ENCODE measurements at places on chromosomes 7 and 10.

GRCh38 chr7:77351539-77352004 lies 64.6 kb downstream of the GSAP start:
- peak; percentile 17 for DNase-seq

GRCh38 chr7:88664630-88665233 lies 94.8 kb upstream of the ZNF804B start:
- DNase-seq = no peak

GRCh38 chr7:40659231-40659630 lies 524.4 kb downstream of the SUGCT start:
- DNase-seq = no peak

GRCh38 chr10:8365935-8366911 lies 311.7 kb downstream of the GATA3 start:
- no peak for DNase-seq

DNA sequence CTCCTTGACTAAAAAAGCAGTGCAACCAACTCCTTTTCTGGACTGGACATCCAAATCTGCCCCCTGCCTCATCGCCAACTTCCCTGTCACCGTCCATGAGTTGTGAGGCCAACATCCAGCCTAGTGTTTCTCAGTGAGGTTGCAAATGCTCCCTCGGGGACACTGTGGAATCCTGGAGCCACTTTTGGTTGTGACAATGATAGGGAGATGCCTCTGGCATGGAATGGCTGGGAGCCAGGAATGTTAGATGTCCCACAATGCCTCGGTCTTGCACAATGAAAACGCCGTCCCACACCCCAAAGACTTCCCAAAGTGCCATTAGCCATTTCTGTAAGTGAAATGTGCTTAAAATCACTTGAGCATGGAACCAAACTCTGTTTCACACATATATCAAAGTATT lies 105.2 kb downstream of the OSBPL3 start:
- DNase-seq = no peak

DNA sequence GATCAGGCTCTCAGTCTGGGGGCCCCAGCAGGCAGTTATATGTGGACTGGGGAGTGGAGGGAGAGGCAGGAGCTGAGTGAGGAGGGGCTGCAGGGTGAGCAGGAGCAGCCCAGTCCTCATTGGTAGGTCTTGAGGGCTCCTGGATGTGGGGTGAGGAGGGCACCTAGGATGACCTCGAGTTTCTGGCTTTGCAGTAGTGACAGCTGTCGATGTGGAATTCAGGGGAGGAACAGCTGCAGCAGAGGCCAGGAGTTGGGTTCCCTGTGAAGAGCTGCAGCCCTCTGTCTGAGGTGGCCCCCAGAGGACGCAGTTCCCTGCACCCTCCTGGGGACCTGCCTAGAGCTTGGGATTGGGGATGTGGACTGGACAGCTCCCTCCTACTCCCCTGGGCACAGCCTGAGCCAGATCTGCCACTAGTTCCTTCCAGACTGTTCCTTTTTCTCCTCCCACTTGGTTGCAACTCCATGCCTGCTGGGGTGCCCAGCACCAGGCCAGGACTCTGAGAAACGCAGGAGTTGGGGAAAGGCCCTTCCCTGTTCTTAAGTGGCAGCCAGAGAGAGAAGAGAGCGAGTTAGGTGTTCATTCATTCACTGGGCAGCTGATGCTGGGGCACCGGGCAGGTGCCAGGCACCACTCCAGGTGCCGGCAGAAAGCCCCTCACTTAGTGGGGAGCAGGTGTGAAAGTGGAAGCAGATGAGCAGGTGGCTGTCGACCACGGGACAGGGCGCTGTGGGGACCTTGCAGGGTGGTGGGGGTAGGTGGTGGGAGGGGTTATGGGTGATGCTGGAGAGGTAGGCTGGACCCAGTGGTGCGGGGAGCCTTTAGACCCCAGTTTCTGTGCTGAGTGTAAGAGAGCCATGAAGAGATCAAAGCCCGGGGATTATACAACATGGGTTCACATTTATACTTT lies 57.9 kb downstream of the PRF1 start:
- no peak for DNase-seq

GRCh38 chr10:123858077-123858681 lies 33.4 kb downstream of the CPXM2 start:
- DNase-seq = no peak

GRCh38 chr7:116455499-116455898 lies 44.0 kb upstream of the CAV2 start:
- DNase-seq = no peak

GRCh38 chr10:55837273-55837672 lies 523.8 kb downstream of the ZWINT start:
- DNase-seq = no peak

GRCh38 chr10:14371581-14371980 lies 40.9 kb upstream of the FRMD4A start:
- DNase-seq = no peak

- DNase-seq = no peak
Measured at GRCh38 chr10:51488766-51489408, 210.5 kb downstream of the CSTF2T start.

DNA sequence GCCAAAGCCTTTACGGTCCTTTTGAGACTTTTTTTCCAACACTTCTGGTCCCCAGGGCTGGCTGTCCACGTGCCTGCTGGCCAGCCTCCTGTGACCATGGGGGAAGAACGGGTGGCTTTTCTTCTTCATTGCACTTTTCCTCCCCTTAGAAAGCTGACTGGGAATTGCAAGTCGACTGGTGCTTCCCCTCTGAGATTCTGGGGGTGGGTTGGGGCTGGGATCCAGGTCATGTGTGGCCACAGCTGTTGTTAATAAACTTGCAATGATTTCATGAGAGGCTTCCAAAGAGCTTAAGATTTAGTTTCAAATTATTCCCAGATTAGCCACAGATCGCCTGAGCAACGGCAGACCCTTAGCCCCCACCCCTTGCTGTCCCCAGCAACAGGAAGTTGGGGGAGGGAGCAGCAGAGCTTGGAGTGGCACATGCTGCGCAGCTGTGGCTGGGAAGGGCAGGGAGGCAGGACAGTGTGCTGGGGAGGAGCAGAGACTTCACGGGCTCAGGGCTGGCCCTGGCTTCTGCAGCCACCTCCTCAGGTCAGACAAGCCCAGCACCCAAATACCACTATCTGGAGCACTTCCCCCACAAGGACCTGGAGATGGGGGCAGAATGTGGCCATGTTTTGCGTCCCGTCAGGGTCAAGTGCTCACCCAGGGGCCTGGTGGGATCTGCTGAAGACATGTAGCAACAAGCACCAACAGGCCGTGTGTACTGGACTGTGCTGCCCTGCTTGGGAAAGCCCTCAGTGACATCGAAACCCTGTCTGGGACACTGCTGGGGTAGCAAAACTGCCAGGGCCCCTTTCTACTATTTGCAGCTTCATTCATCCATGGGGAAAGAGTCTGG lies 147.1 kb downstream of the RNF216 start:
- DNase-seq = peak; percentile 52

DNA sequence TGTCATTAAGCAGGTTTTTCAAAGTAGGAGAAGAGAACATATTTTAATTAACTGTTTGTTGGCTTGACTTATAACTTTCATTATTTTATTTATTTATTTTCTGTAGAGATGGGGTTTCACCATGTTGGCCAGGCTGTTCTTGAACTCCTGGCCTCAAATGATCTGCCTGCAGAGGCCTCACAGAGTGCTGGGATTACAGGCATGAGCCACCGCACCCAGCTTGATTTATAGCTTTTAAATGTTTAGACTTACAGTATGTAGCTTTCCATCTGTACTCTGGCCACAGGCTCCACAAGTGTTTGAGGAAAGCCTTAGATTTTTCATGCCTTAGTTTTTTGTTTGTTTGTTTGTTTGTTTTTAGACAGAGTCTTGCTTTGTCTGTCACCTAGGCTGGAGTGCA lies 72.7 kb upstream of the IFRD1 start:
- DNase-seq = no peak

- no peak for DNase-seq
Measured at GRCh38 chr10:107589081-107589480, 424.6 kb upstream of the SORCS1 start.

- no peak for DNase-seq
Measured at GRCh38 chr7:81158189-81158588, 239.3 kb upstream of the SEMA3C start.

DNA sequence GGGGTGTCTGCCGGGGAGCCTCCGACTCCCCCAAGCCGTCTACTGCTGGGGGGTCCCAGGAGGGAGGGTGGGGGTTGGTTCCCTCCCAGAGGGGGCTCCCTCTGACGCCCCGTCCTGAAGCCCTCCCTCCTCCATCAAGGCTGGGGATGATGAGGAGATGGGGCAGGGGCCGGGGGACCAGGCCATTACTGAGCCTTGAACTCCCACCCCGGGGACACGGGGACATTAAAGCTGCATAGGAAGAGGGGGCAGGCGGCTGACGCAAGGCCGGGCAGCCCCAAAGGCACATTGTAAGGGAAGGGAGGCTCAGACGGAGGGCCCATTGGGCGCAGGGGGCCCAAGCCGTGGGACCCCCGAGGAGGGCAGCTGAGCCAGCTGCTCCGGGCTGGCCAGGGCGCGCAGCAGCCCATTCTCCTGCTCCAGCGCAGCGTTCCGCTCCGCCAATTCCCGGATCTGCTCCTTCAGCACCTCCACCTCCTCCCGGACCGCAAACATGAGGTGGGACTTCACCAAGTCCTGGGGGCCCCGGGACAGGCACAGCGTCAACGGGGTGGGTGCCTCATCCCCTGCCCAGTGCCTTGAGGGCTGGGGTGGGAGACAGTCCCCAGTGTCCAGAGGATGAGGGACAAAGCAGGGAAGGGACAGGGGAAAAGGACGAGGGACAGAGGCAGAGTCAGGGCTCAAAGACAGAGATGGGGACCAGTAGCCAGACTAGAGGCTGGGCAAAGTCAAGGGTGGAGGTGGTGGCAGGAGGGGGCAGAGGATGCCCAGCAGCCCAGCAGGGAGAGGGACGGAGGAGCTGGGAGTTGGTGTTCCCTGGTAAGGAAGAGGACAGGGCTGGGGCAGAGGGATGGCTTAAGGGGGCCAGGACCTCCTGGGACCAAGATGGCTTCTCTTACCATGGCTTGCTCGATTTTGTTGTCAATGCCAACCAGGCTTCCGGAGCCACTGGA lies 2.9 kb upstream of the SPACDR start:
- DNase-seq = no peak

- DNase-seq = no peak
Measured at GRCh38 chr10:127337801-127338200, 141.4 kb upstream of the INSYN2A start.

DNA sequence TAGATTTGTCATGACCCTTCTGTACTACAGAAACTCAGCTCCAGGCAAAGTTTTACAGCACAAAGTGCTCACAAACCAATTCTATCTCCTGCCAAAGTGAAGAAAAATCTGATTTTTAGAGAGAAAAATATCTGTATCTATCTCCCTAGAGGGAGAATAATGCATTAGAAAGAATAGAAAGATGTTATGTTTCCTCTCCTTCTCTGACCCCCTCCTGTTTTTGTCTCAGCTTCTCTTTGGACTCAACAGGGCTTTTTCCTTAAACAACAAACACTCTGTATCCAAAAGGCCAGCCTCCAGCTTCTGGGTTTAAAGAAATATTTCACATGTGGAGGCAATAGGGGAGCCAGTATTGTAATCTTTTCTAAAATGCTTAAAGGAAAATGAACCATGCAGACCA lies 627.4 kb downstream of the REEP3 start:
- no peak for DNase-seq

DNA sequence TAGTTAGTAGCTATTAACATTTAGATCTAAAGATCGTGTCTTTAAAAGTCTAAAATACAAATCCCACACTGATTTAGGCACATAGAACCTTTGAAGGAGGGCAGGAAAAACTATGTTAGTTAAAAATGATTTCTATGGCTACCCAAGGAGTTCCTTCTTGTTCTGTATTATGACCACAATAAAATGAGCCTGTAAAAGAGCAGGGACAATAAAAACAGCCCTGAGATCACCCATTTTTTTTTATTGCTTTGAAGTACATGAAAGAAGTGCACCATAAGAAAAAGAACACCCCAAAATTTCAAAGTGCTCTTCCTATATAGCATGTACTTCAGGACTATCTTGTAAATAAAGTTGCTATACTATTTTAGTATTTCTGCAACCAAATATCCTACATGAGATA lies 29.8 kb downstream of the RTKN2 start:
- no peak for DNase-seq

DNA sequence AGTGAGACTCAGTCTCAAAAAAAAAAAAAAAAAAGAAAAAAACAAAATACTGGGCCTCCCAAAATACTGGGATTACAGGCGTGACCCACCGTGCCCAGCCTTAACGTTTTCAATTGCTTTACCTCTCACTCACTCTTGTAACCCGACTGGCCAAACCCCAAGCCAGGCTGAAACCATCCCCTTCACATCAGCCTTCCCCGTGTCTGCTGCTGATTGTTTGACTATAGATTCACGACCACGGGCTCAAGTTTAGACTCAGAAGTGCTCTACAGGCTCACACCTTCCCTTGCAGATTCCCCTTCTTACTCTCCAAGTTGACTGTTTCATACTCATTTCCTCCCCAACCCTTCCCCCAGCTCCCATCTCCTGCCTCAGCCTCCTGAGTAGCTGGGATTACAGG lies 22.3 kb downstream of the TYW1 start:
- DNase-seq = no peak

DNA sequence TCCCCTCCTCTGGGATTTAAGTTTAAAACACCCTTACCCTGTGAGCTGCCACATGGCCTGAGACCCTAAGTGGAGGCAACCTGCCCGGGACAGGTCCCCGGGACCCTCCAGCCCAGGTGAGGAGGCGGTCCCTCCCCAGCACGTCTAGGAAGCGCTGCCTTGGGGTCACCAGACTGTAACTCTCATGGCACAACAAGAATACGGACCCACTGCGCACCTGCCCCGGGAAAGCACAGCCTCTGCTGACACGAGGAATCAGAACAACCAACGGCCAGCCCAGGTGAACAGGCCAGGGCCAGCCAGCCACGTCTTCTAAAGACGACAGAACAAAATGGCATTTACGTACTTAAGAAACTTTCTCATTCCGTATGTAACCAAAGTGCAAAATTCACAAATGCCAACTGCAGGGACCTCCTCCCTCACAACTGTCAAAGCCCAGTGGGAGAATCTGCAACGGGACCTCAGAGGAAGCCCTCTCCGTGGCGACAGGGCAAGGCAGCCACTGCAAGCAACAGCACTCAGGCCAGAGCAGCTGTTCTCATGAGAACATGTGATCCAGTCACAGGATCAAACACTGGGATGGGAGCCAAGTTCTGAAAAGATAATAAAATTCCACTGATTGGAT lies 208.4 kb downstream of the DIP2C start:
- DNase-seq = no peak

DNA sequence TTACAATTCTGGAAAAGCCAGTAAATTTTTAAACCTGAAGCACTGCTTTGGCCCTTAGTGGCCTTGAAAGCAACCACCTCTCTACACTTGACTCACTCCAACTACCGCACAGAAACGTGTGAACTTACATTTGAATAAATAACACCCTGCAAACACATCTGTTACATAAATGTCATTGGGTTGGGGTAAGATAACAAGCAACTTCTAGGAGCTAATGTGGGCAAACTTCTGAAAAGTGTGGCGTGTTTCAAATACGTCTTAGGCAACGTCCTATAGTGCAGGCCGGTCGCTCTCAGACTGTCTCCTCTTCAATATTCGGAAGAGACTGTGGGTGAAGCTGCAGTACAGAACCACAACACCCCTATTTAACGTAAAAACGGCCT lies 474 bp downstream of the ORC5 start:
- DNase-seq = peak; percentile 11

- DNase-seq = no peak
Measured at GRCh38 chr10:73649876-73650536, 5.8 kb downstream of the SYNPO2L start.

All from endothelial cell (in vitro differentiated cells).